NCI-H1105 treated with DMSO at 0.1 percent for 48 hours (cell line): ENCODE measurements at places on chromosomes 7 and 10.
A peak's percentile ranks its signal among the peaks of the same experiment; 100 is the strongest.

- DNase-seq: no peak
Observed at GRCh38 chr10:111084366-111085255, 7.8 kb downstream of the ADRA2A start.

GRCh38 chr7:92916770-92917224 lies 80.4 kb upstream of the CDK6 start:
- DNase-seq: peak; percentile 93

DNA sequence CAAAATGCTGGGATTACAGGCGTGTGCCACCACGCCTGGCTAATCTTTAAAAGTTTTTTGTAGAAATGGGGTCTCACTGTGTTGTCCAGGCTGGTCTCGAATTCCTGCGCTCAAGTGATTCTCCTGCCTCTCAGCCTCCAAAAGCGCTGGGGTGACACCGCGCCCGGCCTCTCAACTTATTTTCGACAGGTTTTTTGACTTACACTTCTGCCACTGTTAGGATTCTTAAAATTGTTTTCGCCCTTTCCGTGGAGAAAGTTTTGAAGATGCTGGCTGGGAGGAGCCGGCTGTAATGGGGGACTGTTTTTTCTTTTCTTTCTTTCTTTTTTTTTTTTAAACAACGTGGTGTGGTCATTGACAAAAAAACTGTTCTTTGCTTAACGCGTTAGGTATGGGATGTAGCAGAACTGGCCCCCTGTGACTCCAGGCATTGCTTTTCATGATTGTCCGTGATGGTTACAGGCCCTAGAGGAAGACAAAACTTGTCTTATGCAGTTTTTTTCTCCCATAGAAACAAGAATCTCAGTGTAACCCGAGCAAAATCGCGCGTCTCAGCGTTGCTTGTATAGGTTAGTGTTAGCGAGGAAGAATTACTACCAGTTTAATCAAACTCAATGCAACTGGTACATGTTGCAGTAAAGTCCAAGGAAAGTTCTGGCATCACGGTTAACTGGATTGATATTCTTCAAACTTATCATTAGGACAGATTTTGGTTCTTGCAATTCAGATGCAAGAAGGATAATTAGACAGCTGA lies 72.2 kb downstream of the DAGLB start:
- DNase-seq: no peak

GRCh38 chr7:149823191-149823630 lies 15.0 kb upstream of the ZNF862 start:
- no peak for DNase-seq

- DNase-seq: no peak
Observed at GRCh38 chr7:150811-151221, 41.6 kb upstream of the FAM20C start.

GRCh38 chr7:27152816-27153442 lies 546 bp upstream of the HOXA3 start:
- DNase-seq: no peak

DNA sequence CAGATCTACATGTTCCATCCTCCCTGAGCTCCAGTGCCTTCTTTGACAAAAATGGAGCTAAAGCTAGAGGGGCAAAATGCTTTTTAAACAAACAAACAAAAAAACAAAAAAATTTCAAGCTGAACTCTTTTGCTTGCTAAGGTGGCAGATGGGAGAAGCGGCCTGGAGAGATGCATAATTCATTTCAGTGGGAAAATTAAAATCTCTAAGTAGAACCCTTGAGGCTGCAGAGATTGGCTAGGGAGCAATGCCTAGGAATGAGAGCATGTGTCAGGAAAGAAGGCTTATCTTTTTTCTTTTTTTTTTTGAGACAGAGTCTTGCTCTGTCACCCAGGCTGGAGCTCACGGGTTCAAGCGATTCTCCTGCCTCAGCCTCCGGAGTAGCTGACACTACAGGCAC lies 46.4 kb upstream of the SAMD8 start:
- no peak for DNase-seq

GRCh38 chr10:69265521-69265920 lies 12.8 kb upstream of the HK1 start:
- no peak for DNase-seq

- no peak for DNase-seq
Observed at GRCh38 chr7:45869426-45869825, 3.5 kb downstream of the CCDC201 start.
